T-helper 9 cell (primary cell): ENCODE measurements at places on chromosomes 16 and 17.

- DNase-seq = no peak
These were observed 166.6 kb upstream of the CIBAR2 start for GRCh38 chr16:85278839-85279238.

DNA sequence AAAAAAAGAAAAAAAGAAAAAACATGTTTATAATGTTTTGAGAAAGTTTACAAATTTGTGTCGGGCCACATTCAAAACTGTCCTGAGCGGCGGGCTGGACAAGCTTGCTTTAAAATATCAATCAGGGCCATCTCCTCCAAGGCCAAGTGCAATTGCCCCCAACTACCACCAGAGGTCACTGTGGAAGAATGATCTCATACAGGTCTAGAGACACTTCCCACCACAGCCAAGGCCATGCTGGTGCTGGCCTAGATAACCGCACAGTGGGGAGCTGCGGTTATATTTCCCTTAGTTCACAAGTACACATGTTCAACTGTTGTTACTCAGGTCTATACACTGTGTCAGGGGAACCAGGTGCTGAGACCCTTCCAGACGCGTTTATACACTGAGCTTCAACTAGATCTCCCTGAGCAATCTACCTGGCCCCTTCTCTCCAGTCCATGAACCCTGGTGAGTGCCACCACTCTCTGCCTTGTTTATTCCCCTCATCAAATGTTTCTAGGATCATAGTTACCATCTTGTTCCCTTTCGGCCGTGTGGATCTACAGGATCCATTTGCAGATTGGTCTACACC, 83.8 kb upstream of the CCL2 start:
- DNase-seq = peak; percentile 11

DNA sequence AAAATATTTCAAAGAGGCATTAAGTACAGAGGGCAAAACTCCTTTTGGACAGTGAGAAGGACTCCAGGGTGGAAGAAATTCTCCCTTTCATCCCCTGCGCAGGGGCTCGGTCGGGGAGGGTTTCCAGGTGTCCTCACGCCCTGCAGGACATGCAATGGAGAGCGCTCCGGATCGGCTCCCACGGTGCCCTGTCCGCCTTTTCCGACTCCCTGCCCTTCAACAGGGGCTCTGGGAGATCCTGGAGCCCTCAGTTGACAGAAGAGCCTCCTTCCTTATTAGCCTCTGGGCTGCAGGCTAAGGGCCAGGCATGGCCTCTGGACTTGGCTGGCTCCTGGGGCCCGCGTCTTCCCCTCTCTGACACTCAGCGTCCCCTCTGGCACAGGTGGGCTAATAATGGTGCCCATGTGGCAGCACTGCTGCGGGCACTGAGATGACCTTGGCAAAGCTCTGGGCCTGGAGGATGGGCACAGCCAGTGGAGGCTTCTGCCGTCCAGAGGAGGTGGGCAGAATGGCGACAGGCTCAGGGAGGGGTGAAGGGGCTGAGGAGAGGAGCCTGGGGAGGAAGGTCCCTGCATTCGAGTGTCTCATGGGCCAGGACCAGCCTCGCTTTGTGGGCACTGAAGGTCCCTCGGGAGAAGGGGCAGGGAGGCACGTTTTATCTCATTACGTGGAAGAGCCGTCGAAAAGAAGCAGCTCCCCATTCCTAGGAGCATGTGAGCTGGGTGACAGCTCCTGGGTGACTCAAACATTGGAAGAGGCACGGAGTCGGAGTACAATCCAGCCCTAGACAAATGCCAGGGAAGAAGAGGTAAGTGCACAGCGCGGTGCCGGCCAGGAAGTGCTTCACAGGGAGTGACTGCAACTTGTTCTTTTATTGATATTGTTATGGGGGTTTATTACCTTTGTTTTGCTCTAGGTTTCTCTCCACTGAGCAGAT, 161.7 kb downstream of the IRF8 start:
- DNase-seq = no peak

- DNase-seq = no peak
These were observed 54.7 kb upstream of the CRHR1 start for GRCh38 chr17:45729294-45729907.

- peak; percentile 50 for DNase-seq
These were observed at the start of gene TSPOAP1 for GRCh38 chr17:58328195-58329034. Gene TSPOAP1 (minus strand): TSS chr17:58328795. CDS start chr17:58327920, 875 bp downstream.

DNA sequence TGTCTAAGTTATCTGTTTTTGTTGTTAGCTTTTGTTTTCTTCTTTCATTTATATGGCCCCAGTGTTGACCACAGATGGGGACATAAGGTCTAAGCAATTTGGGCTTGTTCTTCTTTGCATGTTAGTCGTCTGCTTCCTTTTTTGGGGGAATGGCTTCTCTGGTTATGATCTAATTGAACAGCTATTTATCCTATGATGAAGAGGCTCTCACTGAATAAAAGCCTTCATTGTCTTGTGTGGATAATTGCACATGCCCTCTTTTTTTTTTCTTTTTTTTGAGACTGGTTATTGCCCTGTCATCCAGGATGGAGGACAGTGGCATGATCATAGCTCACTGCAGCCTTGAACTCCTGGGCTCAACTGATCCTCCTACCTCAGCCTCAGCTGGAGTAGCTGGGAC, 13.7 kb downstream of the SMARCE1 start:
- DNase-seq = no peak

- no peak for DNase-seq
These were observed 89.0 kb upstream of the CDH5 start for GRCh38 chr16:66277311-66278070.

GRCh38 chr16:82628711-82629110, 1.9 kb downstream of the CDH13 start:
- no peak for DNase-seq

GRCh38 chr16:17011712-17012111, 459.0 kb downstream of the XYLT1 start:
- no peak for DNase-seq

GRCh38 chr17:73901661-73902415, 257.6 kb upstream of the SDK2 start:
- no peak for DNase-seq
